Suppressor macrophage treated with lipopolysaccharide for 4 hours (primary cell): ENCODE measurements at places on chromosomes 12 and 14.

DNA sequence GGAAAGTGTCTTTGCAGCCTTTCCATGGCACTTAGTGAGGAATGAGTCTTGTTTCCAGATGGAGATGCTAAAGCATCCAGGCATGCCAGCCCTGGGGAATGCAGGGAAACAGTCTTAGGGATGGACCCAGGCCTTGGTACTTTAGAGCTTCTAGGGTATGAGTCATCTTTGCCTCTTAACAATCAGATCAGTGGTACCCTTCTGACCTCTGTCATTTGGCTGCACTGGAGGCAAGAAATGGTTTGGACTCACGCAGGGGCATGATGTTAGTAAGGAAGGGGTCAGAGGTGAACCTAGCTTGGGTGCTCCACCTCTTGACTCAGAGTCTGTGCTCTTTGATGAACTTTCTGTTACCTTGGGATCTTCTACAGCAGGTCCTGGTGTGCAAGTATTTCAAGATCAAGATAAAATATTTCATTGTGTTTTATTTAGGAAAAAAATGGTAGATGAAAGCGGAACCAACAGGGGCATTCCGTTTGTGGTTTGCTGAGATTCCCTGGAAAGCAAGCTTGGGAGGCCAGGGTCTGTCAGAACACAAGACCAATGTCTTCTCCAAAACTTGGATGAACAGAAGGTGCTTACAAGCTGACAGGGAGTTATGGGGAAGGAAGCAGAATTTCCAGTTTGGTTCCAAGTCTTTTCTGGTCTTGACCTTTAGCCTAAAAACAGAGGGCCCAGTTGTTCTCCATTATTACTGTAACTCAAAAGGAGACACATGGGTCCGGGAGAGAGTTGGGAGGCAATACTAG, 216.2 kb downstream of the ZFP36L1 start:
- peak; percentile 41 for DNase-seq

DNA sequence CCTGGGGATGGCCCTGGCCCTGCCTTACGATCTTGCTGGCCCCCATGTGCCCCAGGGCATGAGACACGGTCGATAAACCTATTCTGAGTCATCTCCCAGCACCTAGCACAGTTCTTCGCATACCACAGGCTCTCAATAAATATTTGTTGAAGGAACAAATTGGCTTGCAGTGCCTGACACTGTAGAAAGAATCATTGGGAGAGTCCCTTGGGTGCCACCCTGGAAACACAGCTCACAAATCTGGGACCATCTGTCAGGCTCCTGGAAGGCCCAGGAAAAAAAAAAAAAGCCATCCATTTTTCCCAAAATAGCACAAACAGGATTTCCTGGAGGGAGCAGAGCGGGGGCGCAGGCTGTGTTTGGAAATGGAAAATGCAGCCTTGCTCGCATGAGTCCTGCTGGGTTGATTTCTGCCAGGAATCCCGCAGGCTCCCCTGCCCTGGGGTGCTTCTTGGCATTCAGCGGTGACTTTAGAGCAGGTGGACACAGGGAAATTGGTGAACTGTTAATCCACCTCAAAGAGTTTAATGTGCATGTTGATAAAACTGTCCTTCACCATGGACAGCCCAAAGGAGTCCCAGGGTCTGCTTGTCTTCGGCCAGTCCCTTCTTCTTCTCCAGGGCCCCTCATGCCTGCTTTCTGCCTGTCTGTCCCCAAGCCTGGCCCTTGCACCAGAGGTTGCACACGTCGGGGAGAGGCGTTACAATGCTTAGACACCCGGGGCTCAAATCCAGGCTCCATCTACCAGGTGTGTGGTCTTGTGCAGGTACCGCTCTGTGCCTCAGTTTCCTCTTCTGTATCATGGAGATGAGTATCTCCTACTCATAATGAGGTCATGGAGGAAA, 106.1 kb upstream of the RFLNA start:
- DNase-seq, result no peak

DNA sequence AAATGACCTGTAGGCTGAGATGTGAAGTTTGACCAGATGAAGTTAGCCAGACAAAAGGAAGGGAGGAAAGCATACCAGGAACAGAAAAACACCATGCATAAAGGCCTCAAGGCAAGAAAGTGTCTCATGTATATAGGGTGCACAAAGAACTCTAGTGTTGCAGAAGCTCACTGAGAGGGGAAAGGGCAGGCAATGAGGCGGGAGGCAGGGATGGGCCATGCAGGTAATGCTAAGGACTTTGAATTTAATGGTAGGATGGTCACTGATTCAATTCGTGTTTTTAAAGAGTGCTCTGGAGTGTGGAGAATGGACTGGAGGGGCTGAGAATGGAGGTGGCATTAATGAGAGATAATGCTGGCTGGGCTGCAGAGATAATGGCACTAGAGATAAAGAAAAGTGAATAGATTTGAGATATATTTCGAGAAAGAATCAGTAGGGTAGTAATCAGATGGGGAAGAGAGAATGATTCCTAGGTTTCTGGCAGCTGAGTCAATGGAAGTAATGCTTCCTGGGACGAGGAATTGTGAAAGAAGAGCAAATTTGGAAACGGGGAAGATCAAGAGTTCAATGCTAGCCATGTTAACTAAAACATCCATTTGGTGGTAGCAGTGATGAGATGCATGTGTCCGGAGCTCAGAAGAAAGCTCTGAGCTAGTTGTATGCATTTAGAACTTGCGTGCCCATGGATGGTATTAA, 43.1 kb downstream of the LIMA1 start:
- DNase-seq, result no peak

GRCh38 chr12:22477894-22478287, 66.5 kb downstream of the C2CD5 start:
- no peak for DNase-seq

- DNase-seq, result peak; percentile 75
These were observed 33.1 kb upstream of the FBXO34 start for GRCh38 chr14:55238019-55238680.

GRCh38 chr14:71610149-71610548, 322.1 kb upstream of the RGS6 start:
- DNase-seq, result no peak

DNA sequence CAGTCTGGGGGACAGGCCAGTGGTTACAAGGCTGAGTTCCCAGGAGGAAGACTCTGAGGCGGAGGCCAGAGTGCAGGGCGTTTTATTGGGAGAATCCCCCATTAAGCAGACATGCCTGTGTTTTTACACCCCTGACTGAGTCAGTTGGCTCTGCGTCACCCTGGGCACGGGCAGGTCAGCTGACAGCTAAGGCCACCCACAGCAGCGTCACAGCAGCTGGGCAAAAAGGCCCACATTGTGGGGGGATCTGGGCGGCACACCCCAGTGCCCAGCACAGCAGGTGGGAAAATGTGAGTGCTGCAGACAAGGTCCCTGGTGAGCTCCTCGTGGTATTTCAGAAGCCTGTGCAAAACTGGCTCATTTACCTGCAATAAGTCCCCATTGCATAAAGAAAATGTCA, 184.7 kb downstream of the AACS start:
- no peak for DNase-seq

DNA sequence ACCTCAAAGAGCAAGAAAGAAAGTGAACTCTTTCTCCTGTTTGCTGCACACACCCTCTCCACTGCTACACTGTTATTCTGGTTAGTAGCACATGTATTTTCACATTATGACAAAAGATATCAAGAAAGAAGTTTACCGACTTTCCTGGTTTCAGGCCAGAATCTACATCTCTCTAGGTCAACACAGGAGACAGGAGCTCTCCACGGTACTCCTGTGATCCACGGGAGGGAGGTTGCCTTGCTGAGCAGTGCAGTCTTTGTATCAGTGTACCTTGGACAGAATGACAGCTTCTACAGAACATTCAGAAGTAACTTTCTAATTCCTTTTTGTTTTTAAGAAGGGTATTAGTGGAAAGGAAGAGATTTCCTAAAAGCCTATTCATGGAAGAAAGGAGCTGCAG, 805.6 kb downstream of the NRXN3 start:
- DNase-seq, result no peak

DNA sequence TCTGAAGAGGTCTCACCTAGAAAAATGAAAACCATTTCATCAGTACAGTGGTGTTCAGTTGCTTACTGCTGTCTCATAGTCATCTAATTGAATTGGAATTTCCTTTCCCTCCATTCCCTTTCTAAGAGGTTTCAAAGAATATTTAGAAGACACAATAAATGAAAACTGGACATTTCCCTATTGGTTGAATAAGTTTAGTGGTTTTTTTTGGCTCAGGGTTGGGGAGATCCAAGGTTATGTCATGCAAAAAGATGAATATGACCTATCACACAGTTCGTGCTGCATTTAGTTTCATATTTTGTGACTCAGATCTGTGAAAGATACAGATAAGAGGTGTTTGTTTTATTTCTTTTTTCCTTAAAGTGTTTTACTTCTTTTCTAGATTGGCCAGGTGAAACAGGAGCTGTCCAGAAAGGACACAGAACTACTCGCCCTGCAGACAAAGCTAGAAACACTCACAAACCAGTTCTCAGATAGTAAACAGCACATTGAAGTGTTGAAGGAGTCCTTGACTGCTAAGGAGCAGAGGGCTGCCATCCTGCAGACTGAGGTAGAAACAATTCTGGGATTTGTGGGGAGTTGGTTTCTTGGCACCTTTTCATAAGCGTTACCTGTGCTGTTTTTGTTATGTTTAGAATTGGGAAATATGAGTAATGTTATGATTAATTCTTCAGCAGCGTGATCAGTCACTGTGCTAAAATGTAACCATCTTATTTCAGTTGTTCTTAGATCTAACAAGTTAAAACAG, 124.6 kb downstream of the ERC1 start:
- DNase-seq, result no peak

DNA sequence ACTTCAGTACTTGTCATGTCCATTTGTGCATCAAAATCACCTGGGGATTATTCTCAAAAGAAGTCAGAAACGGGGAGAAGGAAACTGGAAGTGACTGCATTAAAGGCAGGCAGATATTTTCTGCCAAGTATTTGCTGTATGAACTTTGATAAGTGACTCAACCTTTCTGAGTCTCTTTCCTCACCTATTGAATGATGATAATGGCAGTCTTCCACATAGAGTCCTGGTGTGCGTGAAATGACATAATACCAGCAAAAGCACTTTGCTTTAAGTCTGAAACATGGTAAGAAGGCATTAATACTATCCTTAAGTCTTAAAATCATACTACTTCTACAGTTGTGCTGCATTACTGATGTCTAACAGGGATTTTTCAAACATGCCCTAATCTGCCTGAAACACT, 278.5 kb downstream of the ADAMTS20 start:
- no peak for DNase-seq

DNA sequence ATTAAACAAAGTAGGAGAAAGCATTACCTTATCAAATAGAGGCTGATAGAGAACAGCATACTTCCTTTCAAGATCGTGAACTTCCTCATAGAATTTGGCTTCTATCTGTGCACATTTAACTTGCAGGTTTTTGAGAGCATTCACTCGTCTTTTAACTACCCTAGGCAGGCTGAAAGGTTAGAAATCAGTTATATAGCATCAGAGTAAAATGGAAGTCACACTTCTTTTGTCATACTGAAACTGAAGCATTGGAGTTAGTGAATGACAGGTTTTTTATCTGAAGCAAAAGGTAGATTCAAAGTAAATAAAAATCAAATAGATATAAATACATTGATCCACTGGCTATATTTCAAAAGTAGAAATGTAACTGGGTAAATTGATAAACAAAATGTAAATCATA, 24.4 kb downstream of the NAP1L1 start:
- no peak for DNase-seq

DNA sequence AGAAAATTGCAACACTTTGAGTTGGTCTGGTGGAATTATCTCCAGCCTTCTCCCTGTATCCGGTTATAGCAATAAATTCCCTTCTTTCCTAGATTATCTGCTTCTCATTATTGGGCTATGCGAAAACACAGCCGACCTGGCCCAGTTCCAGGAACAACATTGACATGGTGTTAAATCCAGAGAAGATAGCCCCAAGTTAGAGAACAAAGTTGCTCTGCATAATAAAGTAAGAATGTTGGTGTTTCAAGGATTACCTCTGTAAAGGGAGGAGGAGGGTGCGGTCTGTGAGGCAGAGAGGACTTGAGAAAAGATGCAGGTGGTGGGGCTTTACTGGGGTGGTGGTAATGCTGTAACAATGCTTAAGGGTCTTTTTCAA, 12.1 kb downstream of the TCL1A start:
- no peak for DNase-seq

DNA sequence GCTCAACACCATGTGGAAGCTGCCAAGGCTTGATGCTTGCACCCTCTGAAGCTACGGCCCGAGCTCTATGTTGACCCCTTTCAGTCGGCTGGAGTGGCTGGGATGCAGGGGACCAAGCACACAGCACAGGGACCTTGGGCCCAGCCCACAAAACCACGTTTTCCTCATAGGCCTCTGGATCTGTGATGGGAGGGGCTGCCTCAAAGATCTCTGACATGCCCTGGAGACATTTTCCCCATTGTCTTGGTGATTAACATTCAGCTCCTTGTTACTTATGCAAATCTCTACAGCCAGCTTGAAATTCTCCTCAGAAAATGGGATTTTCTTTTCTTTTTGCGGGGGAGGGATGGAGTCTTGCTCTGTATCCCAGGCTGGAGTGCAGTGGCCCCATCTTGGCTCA, 46.3 kb downstream of the MON2 start:
- no peak for DNase-seq

GRCh38 chr14:90717916-90718315, 98.3 kb downstream of the TTC7B start:
- DNase-seq, result no peak

DNA sequence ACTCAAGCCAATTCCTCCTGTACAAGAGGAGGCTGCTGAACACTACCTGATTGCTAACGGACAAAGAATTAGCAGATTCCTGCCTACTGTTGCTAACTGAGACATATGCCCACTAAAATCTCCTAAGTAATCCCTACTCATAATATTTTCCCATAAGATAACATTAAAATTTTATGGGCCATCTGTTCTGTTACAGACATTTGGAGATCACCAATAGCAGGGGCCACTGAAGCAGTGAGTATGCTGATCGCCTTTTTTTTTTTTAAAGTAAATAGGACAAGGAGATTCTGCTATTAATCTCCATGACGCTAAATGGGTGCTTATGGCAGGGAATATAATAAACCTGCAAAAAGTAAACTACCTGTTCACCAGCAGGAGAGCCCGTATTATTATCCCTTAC, 292.9 kb downstream of the MED13L start:
- DNase-seq, result no peak

GRCh38 chr12:120468821-120469449, 613 bp downstream of the SRSF9 start:
- peak; percentile 26 for DNase-seq

GRCh38 chr14:64178814-64179213, 115.4 kb downstream of the ESR2 start:
- no peak for DNase-seq

DNA sequence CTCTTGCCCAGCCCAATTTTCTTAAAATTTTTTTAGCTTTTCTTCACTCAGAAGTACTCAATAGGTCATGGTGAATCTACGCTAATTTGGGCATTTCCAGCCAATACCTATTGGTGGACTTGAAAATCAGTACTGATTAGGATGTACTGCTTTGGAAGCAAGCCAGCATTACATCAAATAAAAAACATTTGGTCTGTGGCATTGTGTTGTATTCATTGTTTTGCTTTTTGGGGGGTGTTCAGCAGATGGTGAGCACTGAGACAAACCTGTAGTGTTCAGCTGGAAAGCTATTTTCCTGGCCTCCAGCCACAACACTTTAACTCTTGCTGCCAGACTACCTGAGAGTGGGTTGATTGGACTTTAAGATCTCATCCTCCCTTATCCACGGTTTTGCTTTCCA, 4.0 kb downstream of the MAPKAPK5 start:
- DNase-seq, result no peak
